ENCODE measurements at places on chromosomes 16 and 17.

- DNase-seq: no peak
Observed at GRCh38 chr17:31494259-31495021, 103.0 kb downstream of the RAB11FIP4 start.

DNA sequence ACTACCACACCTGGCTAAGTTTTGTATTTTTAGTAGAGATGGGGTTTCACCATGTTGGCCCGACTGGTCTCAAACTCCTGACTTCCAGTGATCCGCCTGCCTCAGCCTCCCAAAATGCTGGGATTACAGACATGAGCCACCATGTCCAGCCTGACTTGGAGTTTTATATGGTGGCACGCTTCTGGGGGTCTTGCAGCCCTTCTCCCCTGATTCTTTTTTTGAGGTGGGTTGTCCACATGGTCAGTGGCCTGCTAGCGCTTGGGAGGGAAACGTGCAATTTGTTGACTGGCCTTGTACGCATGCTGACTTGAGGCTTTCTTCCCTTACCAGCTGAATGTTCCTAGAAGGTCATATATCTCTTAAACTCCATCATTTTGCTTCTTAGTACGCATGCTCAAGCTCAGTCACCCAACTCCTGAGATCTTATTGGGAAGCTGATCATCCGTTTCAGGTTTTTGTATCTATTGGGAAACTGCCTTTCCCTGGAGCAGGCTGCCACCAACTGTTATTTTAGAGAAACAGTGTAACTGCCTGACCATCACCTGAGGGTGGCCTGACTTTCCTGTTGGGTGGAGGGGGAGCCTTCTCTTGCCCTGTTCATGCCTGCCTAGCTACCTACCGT, 13.7 kb upstream of the LDHD start:
- DNase-seq: no peak

GRCh38 chr16:63512910-63513309, 1476.7 kb upstream of the CDH8 start:
- DNase-seq: no peak

DNA sequence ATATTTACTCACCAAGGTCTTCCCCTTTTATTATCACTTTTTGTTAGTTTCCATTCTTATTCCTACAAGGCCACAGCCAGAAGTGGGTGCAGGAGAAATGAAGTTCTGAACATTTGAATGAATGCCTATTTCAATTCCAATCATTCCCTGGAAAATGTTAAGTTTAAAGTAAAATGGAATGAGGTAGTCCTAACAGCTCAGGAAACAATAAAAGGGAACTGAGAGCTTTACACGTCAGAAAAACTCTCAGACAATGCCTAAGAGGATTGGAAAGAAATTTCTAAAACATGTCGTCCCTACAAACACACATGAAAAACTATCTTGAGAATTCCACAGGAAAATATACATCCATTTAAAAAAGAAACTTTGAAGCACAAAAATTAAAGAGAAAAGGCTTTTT, 238.8 kb downstream of the STX8 start:
- DNase-seq: no peak

GRCh38 chr16:48524348-48525200, 85.4 kb downstream of the N4BP1 start:
- no peak for DNase-seq

GRCh38 chr16:27182906-27183405, 20.4 kb upstream of the KDM8 start:
- DNase-seq: no peak

DNA sequence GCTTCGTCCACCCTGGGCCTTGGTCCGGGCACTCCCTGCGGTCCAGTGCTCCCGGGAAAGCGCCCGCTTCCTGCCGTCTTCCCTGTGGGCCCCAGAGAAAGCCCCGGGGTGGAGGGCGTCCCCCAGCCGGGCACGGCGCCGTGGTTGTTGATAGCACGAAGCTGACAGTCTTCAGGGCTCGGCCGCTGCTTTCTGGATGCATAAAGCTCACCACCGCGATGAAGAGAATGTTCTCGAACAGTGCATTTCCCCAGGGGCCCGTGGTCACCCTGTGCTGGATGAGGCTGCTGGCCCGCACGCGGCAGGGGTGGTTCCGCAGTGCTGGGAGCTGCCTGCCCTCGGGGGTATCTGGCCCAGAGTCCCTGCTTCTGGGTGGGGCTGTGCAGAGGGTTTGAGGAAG, 53.2 kb downstream of the BAHCC1 start:
- DNase-seq: no peak
